Parietal lobe (tissue), 2 donors: ENCODE measurements at places on chromosomes 5 and 9. TPM values are rescaled to one million over a fixed set of nuclear protein-coding genes. Genes with fewer than 3 reads are reported as not detected.

Gene PKD2L2
- total RNA-seq = not detected

Gene KIF27
- 18.8 TPM for total RNA-seq

Gene C8G
- total RNA-seq = not detected

Gene PCDHGA3
- 11.0 TPM for total RNA-seq

Gene RBM22
- total RNA-seq = 42.9 TPM
